ENCODE measurements at places on chromosomes 11 and 22.

GRCh38 chr11:14027525-14027924 is 65.0 kb downstream of the SPON1 start:
- DNase-seq = no peak

GRCh38 chr22:21587803-21588611 is 20.5 kb downstream of the UBE2L3 start:
- DNase-seq = no peak

DNA sequence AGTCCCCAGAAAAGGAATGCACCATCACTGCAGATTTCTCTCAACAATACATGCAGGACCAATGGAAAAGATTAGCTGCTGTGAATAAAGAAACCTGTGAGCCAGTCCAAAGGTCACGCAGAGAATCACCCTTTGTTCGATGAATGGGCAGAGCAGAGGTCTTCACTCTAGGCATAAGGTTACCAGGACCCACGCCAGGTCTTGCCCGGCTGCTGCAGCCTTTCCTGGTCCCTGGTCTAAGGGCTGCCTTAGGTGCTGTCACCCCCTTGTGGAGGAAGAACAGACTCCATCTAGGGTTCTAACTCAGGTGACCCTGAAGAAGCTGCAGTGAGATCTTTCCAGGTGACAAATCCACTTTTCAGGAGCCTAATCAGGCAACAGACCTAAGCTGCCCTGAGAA is 29.0 kb upstream of the NAP1L4 start:
- peak; percentile 81 for DNase-seq

DNA sequence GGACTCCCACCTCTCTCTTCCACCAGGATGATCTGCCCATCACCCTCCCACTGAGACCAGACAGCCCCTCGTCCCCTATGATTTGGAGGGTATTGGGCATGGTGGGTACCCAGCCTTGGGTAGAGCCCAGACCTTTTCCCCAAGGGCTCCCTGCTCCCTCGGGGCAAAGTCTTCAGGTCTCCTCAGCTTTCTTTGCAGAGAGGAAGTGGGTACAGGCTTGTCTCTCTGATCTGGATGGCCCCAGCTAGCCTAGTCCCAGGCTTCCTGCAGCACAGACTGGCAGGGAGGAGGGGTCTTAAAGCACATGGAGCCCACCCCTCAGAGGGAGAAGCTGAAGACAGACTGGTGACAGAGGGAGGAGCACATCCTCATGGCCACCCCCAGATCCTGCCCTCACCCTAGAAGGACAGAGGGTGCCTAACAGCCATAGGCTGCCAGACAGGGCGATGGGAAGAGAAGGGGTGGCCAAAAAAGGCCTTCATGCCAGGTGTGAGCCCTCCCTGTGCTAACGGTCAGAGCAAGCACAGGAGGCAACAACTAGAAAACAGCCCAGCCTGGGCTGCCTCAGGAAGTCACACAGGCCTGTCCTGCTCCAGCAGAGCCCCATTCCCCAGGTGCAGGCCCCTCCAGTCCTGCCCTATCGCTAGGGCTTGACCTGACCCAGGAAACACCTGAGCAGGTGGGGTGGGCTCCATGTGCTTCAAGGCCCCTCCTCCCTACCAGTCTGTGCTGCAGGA is 30.4 kb downstream of the SLC22A12 start:
- DNase-seq = no peak

- no peak for DNase-seq
These were observed 3.3 kb downstream of the MAP4K2 start for GRCh38 chr11:64799623-64800302.

GRCh38 chr11:129881570-129882170 is 13.7 kb downstream of the NFRKB start:
- peak; percentile 56 for DNase-seq

GRCh38 chr11:69008737-69009440 is 4.2 kb downstream of the MRGPRF start:
- no peak for DNase-seq

GRCh38 chr11:14118072-14118471 is 155.5 kb downstream of the SPON1 start:
- no peak for DNase-seq

GRCh38 chr11:8011371-8011770 is 24.2 kb downstream of the EIF3F start:
- DNase-seq = no peak

DNA sequence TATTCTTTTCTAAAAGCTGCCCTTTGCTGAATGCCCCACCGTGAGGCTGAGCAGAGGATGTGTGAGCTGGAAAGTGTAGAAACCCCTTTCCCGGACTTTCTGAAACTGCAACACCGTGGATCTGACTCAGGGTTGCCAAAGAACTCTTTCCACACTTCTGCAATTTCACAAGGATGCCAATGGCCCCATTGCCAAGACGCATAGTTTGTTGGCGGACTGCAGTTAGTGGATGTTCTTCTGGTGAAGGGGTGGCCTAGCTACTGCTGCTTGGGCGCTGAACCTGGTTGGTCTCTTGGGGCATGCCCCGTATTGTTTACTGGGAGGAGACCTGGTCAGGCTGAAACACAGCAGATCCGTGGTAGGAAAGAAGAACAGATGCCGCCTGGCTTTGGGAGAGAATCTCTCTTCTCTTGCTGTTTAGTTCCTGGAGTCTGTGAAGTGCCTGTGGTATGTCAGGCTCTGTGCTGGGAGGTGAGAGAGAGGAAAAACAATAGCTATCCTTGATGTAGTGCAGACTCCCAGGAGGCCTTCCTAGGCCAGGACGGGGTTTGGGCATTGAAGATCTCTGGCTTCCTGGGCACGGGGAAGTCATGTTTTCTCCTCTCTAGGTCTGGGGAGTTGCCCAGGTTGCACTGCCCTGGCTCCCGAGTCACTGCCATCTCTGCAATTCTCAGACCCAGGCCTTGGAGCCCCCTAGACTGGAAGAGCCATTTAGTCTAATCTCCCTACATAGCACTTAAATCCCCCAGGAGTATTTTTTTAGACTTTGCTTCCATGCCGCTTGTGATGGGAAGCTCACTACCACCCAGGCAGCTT is 26.9 kb downstream of the CD82 start:
- DNase-seq = no peak

- no peak for DNase-seq
These were observed 29.0 kb upstream of the KCNQ1OT1 start for GRCh38 chr11:2728663-2729332.

DNA sequence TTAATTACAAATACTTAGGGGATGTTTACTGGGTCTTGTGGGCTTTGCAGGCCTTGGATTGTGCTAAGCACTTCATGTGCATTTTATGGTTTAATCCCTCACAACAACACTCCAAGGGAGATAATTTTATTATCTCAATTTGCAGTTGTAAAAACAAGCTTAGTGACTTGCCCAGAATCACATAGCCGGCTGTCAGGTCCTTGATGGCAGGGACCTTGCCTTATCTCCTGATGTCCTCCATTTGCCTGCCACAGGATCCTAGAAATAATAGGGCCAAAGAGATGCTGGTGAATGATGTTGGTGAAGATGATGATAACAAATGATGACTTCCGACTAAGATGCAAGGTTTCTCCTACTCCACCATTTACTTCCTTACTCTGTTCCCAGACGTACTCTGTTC is 385.4 kb downstream of the TMEM135 start:
- DNase-seq = no peak

DNA sequence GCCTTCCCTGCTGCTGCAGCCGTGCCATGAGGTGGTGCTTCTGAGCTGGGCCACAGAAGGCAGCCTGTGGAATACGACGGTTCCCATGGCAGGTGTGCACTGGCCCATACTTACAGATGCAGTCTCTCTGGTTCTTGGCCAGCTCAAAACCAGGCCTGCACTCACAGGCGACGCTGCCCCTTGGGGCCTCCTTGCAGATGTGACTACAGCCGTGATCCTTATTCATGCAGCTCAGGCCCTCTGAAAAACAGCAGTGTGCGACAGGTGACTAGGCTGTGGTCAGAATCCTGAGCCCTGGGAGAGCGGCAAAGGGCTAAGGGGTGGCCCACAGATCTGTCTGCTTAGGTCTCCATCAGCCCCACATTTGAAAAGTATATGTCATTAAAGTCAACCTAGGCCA is 22.1 kb downstream of the SCUBE2 start:
- no peak for DNase-seq
